Suppressor macrophage (primary cell): ENCODE measurements at places on chromosomes 1 and 21.

DNA sequence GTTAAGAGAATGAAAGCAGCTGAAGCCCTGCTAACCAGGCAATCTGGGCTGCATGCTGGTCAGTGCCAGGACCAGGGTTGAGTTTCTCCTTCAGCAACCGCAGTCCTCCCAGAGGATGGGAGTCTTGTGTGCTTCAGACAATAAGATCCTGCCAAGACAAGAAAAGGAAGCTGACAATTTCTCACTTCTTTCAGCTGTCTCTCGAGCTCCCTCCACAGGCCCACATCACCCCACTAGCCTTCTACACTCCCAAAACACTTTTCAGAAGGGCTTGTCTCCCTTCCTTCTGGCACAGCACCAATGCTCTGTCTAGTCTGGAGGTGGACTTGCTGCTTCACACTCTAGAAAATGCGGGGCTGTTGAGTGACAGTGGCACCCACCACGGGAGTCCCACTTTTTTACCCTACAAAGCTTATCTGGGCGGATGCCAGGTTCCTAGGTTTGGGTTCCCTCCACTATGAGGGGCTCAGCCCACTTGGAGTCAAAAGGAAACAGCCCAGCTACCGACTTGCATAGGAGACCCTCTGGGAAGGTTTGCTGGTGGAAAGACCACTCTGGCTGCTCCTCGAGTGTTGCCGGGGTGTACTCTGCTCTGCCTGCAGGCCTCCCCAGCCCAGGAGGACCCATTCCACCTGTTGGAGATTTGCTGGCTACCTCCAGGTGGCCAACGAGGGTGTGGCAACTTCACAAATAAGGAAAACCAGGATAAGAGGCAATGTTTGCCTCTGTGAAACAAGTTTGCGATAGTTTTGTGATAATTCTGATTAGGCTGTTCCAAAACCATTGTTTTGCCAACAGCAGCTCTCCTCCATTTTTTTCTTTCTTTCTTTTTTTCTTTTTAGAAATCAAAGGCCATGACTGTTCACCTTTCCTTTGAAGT, 68.9 kb downstream of the TENT5C start:
- peak; percentile 56 for DNase-seq

- DNase-seq, result no peak
These were observed 6.8 kb upstream of the ITLN2 start for GRCh38 chr1:160961419-160961818.

GRCh38 chr1:170261669-170262068, 115.9 kb downstream of the NTMT2 start:
- DNase-seq, result no peak

DNA sequence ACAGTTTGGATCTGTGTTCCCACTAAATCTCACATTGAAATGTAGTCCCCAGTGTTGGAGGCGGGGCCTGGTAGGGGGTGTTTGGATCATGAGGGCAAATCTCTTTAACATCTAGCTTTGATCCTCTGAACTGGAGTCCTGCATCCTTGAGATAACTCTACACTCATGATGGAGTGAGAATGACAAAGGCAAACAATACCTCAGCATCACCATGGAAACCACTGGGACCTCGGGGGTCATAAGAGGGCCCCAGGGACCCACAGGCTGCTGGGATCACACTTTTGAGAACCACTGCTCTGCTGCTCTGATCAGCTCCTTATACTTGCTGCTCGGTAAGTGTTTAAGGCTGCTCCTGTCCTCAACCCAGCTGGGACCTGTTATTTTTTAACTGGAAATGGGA, 13.4 kb upstream of the OBSCN start:
- no peak for DNase-seq

- no peak for DNase-seq
These were observed 739.3 kb downstream of the ADGRL2 start for GRCh38 chr1:82540006-82540405.

DNA sequence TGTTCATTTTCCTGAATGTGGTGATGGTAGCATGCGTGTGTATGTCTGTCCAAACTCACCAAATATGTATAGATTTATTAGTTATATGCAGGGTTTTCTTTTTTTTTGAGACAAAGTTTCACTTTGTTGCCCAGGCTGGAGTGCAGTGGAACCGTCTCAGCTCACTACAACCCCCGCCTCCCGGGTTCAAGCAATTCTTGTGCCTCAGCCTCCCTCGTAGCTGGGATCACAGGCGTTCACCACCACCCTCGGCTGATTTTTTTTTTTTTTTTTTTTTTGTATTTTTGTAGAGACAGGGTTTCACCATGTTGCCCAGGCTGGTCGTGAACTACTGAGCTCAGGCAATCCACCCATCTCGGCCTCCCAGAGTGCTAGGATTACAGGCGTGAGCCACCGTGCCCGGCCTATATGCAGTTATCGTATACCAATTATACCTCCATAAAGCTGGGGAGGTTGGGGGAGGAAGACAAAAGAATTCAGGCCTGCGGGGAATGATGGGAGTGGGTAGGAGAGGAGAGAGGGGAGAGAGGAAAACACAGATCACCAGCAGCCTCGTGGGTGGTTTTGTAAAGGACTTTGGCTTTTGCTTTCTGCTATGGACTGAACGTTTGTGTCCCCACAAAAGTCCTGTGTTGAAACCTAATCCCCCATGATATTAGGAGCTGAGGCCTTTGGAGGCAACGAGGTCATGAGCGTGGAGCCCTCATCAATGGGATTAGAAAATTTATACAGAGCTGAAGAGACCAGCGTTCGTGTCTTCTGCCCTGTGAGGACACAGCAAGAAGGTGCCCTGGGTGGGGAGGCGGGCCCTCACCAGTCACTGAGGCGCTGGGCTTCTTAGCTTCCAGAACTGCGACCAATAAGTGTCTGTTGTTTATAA, 4.4 kb upstream of the HNRNPU start:
- DNase-seq, result no peak

- DNase-seq, result no peak
These were observed 33.0 kb upstream of the AGO1 start for GRCh38 chr1:35850051-35850450.

- peak; percentile 10 for DNase-seq
These were observed 10.9 kb upstream of the LRRC3 start for GRCh38 chr21:44444286-44444931.

GRCh38 chr1:54318246-54318814, 87.9 kb downstream of the SSBP3 start:
- no peak for DNase-seq

- DNase-seq, result no peak
These were observed 1058.0 kb upstream of the ADGRL4 start for GRCh38 chr1:80064524-80064923.

GRCh38 chr21:45951676-45952075, 29.9 kb upstream of the COL6A1 start:
- DNase-seq, result no peak

GRCh38 chr1:152224093-152224492, at the start of gene HRNR:
HRNR (minus strand) TSS chr1:152224193; CDS start chr1:152223253, 940 bp downstream.
- DNase-seq, result no peak

- DNase-seq, result no peak
These were observed 259.3 kb upstream of the AJAP1 start for GRCh38 chr1:4395158-4395557.

DNA sequence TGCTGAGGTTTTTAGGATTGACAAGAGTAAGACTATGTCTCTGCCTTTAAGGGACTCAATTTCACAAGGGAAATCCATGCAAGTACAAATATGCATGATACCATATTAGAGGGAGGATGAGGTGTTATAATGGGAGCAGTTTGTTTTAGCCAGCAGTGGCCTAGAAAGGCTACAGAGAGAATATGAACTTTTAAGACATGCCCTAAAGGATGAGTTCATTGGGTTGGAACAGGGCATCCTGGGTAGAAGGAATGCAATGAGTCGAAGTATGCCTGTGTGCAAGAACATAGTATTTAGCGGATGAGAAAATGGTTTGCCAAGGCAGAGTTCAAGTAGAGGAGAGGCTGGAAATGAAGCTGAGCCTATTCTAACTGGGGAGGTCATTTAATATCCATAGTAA, 32.6 kb upstream of the LEPR start:
- DNase-seq, result no peak

- no peak for DNase-seq
These were observed 3.6 kb upstream of the GNB1 start for GRCh38 chr1:1894354-1895059.

- no peak for DNase-seq
These were observed 86.1 kb downstream of the CLSTN1 start for GRCh38 chr1:9737671-9738070.

GRCh38 chr1:52627028-52627427, 5.9 kb upstream of the SHISAL2A start:
- DNase-seq, result no peak

GRCh38 chr1:56939209-56939608, 26.6 kb downstream of the C8B start:
- DNase-seq, result no peak

GRCh38 chr1:8409606-8410005, 91.7 kb downstream of the SLC45A1 start:
- no peak for DNase-seq

DNA sequence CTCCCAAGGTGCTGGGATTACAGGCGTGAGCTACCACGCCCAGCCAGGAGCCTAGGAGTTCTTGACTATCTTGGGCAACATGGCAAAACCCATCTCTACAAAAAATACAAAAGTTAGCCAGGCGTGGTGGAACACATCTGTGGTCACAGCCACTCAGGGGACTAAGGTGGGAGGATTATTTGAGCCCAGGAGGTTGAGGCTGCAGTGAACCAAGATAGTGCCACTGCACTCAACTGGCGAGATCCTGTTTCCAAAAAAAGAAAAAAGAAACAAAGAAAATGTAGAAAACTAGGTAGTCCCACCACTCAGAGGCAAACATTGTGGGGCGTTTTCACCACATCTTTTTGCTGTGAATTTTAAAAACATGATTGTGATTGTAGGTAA, 141.3 kb downstream of the ZZZ3 start:
- DNase-seq, result no peak

- DNase-seq, result peak; percentile 24
These were observed 1.5 kb downstream of the STUM start for GRCh38 chr1:226549937-226550671.

- peak; percentile 17 for DNase-seq
These were observed 2.6 kb downstream of the CAPN8 start for GRCh38 chr1:223662943-223663342.

- DNase-seq, result no peak
These were observed 52.1 kb upstream of the AKT3 start for GRCh38 chr1:243902100-243902499.

GRCh38 chr1:30537279-30537678, 186.1 kb downstream of the MATN1 start:
- no peak for DNase-seq

- DNase-seq, result no peak
These were observed 112.8 kb downstream of the DHRS3 start for GRCh38 chr1:12505231-12505630.

DNA sequence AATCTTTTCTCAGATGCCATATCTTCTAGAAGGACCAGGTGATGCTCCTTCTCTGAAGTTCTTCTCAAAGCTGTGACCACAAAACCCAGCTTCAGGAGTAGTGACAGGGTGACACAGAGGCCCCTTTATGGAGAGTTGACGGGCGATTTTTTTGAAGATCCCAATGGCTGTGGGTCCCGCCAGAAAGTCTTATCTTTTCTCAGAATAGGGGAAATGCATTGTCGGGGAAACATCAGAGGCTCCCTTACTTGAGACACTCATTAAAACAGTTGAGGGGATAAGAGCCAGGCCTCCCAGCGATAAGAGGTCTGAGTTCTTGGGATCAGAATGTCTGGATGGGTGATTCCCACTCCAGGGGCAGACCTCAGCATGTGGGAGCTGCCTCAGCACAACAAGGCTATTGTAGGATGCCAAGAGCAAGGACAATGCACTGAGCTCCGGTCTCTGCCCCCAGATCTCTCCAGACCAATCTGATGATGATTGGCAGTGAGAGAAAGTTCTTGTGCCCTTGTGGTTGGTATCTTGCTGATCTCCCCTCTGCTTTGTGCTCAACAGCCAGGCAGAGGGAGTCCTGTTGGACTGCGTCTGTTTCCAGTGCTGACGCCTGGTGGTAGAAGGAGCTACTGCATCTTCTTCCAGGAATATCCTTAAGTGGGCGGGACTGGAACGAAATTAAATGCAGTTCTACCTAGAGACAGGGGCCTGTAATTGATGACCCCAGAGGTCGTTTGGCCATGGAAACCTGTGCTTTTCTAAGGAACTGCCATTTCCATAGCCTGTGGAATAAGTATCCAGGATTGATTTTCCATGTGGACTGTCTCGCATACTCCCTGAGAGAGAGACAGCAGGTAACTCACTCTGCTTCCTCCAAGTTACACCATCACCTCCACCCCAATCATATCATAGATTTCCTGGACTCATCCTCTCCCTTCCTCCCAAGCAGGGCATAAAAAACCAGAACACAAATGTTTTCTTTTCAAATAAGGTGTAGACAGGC, 6.8 kb upstream of the ACKR1 start:
- DNase-seq, result peak; percentile 87

DNA sequence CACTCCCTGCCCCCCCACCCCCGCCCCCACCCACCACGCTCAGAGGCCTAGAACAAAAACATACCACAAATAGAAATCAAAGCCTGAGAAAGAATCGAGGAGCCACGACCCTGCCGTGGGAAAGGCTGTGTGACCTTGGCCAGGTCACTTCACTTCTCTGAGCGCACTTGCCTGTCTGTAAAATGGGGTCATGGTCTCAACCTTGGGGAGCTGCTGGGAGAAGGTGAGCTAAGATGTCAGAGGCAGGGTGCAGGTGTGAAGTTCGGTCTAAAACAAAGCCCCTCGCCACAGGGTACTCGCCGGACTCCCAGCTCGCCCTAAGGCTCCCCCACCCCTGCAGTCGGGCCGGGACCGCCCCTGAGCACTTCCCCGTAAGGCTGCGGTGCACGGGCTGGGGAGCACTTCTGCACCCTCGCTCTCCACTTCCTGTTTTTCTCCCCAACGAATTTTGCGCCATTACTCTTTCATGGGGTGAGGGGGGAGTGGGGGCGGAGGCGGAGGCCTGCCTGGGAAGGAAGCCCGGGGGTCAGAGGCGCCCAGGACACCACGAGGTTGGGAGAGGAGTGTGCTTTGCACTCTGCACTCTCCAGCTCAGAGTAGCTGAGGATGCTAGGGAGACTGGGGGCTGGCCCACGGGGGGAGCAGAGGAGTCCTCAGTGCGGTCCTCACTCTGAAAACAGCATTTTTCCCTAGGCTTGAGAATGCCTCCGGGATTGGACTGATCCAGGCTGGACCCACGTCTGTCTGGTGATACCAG, 21.9 kb upstream of the PIK3CD start:
- peak; percentile 94 for DNase-seq

DNA sequence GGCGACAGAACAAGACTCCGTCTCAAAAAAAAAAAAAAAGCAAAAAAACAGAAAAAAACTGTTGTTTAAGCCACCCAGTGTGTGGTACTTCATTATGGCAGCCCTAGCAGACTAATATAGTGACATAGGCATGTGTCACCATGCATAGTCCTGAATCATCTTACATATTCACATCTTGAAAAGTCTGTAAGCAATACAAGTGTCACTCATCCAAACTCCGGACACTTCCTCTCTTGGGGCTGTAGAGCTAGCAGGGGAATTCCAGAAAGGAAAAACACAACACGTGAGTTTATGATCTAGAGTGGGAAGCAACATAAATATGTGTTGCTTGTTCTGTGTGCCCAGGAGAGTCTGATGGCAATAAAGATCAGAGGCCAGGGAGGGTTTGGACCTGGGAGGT, 81.6 kb upstream of the KCNE2 start:
- DNase-seq, result peak; percentile 85

GRCh38 chr21:42160765-42161164, 58.2 kb upstream of the ABCG1 start:
- DNase-seq, result peak; percentile 56

GRCh38 chr1:28428012-28428411, 58.5 kb downstream of the PHACTR4 start:
- peak; percentile 70 for DNase-seq
